ENCODE measurements at places on chromosomes 12 and 14.

DNA sequence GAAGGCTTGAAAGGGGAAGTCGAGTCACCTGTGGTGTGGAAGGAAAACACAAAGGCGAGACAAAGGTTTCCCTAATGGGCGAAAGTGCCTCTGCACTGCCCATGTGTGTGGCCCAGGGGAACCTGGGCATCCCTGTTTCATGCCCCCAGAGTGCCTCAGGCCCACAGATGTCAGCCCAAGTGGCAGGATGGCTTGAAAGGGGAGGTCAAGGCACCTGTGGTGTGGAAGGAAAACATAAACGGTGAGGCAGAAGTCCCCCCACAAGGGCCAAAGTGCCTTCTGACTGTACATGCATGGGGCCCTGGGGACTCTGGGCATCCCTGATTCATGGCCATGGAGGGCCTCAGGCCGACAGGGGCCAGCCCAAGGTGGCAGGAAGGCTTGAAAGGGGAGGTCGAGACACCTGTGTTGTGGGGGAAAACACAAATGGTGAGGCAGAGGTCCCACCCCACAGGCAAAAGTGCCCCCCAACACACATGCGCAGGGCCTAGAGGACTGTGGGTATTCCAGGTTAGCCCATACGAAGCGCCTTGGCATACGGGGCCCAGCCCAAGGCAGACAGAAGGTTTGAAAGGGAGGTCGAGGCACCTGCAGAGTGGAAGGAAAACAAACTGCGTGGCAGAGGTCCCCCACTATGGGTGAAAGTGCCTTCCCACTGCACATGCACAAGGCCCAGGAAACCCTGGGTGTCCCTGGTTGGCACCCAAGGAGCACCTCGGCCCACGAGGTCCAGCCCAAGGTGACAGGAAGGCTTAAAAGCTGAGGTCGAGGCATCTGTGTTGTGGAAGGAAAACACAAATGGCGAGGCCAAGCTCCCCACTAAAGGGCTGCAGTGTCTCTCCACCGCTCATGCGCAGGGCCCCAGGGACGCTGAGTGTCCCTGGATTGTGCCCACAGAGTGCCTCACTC lies 382.3 kb downstream of the ALG10 start:
- DNase-seq: no peak

DNA sequence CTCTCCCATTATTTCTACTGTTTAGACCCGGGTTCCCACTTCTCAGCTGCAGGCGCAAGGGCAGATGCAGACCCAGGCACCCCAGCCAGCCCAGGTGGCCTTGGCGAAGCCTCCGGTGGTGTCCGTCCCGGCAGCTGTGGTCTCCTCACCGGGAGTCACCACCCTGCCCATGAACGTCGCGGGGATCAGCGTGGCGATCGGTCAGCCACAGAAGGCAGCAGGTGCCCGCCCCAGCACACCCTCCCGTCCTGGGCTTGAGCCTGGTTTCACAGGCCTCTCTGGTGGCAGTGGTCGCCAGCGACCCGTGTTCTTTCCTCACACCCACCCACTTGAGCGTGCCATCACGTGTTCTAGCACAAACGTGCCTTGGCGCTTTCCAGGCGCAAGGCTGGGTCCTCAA lies 77.4 kb downstream of the DDX51 start:
- DNase-seq: no peak

DNA sequence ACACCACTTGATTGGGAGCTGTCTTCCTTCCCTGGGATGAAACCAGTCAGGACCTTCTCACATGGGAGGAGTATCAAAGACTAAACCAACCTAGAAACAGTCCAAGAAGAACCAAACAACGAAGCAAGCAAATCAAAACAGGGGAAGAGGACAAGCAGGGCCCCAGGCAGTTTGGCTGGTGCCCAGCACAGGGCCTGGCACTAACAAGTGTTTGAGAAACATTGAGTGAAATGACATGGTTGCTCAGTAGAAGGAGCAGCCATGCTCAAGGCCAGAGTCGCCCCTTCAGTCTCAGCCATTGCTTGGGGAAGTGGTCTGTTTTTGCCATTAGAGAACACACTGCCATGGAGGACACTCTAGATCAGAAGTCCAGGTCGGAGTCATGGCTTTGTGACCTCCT lies 323.1 kb downstream of the CACNA1C start:
- no peak for DNase-seq

DNA sequence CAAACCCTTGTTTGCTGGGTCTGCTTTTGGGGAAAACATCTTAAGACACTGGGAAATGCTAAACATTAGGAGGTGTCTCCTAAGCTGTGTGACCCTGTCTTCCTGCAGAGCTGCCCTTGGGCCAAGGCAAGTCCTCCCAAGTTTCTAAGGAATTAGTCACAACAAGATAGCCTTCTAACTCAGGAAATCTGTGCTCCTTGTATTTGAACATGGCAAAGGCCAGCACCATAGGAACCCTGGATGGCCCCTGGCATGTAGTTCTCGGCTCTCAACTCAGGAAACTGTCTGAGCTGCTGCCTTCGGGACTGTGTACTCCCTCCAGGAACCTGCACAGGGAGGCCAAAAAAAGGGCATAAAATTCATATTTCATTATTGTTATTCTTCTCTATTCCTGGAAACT lies 37.6 kb upstream of the LTBP2 start:
- no peak for DNase-seq

DNA sequence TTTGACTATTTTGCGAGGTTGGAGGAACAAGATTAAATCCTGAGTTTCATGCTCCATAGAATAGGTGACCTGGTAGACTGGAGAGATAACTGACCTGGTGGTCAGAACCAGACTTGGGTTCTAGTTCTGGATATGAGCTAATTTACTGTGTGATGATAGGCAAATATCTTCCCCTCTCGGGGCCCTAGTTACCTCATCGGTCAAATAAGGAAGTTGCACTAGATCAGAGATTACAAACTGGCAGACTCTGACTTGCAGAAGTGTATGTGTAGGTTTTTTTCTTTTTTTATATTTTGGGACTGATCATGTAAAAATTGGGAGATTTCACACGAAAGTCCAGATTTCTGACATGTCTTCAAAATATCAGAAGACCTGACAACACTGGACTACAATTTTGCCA lies 37.0 kb downstream of the RPH3A start:
- DNase-seq: no peak

DNA sequence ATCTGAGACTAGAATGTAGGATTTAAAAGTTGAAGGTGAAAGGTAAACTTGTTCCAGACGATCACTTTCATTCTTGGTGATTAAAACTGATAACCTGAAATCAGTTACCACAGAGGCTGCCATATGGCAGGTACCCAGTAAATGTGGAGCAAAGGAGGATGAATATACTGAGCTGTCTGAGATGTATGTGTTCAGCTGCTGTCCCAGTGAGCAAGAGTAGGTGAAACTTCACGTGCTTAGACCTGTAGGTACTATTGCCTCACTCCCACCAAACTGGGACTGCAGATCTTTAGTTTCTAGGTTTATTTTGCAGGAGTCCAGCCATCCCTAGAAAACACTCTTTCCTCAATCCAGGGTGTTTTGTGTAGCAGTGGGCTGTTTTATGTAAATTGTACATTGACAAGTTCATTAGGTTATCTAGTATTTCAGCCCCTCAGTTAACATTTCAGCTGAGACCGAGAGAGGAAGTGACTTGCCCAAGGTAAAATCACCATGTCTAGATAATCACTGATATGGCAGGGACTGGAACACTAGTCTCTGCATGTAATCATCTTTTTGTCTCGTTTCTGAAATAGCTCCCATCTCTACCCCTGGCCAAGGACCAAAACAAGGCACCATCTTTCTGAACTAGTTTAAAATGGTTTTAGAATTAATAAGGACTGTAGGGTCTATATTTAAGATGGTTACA lies 62.7 kb downstream of the ATG14 start:
- DNase-seq: no peak

DNA sequence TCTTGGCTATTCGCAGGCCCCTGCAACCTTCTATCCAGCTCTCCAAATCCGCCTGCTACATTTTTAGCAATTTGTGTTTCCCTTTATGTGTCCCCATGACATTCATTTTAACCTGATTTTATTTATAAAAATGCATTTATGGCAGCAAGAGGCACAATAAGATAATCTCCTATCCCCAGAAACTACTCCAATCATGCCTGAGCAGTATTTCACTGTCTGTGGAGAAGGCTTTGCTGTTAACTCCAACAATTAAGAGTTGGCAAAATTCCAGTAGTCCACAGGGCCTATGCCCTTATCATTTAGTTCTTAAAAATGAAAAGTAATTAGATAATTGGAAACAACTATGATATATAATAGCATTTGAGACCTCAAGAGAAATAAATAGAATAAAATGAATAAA lies 462.4 kb downstream of the TRHDE start:
- DNase-seq: no peak

GRCh38 chr14:63388766-63389431 lies 70.2 kb upstream of the GPHB5 start:
- peak; percentile 33 for DNase-seq

DNA sequence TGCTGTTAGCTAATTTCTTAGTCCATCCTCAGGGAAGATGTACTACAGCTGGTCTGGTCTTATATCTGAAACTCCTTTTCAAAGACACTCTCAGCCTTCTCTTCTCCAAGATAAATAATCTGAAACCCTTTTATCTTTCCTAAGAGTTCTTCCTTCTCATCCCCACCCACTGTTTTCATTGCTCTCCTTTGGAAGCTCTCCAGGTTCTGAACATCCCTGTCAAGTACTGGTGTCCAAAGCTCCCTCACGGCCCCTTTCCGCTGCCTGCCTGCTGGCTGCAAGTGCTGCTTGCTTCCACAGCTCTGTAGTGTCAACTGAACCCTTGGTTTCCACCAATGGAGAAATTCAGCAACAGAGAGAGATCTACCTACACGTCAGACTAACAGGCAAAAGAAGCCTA lies 6.6 kb upstream of the SLC6A13 start:
- DNase-seq: no peak

GRCh38 chr12:79761341-79761740 lies 70.6 kb upstream of the PAWR start:
- DNase-seq: no peak

DNA sequence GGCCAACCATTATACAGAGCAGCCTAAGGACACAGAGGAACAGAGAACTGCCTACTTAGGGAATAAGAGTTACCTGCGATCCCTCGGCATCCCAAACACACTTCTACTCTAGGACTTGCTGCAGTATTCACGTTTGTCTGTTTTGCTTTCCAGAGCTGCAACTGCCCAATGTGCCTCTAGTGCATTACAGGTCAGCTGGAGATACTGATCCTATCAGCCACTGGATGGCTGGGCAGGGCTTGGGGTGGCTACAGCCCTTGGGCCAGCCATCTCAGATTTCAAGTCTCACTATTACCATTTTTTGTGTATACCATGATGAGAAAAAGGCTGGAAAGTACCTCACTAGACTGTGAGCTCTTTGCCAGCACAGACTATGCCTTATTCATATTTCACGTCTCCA lies 4.6 kb downstream of the ARF3 start:
- no peak for DNase-seq

GRCh38 chr12:129005829-129006228 lies 152.6 kb downstream of the GLT1D1 start:
- no peak for DNase-seq

GRCh38 chr14:55454264-55455002 lies 14.0 kb upstream of the TBPL2 start:
- DNase-seq: no peak

DNA sequence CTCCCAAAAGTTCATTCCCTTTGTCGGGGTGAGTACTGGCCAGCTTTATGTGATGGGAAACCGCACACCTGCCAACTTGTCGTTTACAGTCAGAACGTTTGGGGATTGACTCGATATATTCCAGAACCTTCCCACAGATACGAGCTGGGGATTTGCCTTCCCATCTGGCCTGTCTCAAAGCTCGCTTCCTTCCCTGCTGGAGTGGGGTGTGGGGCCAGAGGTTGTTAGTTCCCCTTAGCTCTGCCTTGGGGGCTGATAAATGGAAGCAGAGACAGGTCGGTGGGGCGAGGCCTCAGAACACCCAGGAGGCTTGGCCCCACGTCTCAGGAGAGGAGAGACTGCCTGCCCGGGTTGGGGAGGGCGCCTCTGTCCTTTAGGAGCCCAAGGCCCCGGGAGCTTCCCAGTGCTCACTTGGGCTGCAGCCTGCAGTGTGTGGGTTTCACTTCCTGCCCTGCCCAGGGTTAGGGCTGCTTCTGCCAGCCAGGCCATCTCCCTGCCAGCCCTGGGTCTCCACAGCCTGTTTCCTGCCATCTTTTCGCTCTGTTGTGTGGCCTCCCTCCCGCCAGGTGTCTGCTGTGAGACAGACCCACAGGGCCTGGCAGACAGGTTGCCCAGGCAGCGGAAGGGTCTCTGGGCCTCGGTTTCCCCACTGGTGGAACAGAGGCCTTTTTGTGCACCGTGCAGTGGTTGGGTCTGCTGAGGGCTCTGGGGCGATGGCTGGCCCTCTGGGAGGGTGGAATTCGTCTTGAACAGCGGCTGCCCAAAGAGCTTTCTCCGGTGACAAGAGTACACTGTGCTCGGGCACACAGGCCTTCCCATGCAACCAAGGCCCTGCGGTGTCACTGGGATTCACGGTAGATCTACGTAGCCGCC lies 8.1 kb upstream of the TEX22 start:
- DNase-seq: no peak

DNA sequence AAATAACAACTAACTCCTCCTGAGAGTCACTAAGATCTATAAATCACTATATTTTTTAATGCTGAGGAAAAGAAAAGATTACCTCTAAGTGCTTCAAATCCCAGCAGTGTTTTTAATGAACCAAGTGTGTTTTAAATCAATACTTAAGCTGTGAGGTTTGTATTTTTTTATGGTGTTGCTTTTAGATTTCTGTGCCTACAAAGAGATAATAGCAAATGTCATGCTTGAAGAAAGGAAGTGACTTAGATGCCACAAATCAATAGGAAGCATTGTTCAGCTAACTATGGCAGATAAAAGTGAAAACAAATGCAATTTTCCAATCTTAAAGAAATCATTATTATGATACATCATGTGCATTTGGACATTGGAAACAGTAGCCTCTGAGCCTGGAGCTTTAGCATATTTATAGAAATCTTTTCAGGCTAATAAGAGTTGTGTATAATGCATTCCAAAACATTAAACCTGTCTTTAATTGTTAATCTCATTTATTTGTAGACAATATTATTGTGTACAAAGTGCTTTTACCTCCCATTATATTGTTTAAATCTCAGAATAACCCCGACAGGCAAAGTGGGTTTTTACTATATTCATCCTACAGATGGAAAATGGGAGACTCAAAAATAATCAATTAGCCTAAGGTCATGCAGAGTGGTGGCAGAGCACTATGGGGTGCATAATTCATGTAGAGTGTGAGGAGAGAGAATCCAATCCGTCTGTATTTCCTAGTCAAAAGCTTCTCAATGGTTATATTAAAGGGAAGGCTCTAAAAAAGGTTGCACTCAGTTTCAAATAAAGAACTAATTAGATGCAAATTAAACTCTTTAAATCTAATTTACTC lies 486.2 kb downstream of the NAV3 start:
- DNase-seq: no peak

- DNase-seq: no peak
Measured at GRCh38 chr14:99472937-99473336, 7.7 kb downstream of the SETD3 start.

Measured in activated T-helper 9 cell treated with anti-CD3 and anti-CD28 coated beads, Interleukin-2, amount 50 U/mL, for 16 hours (primary cell).